CD4-positive, alpha-beta T cell (primary cell): ENCODE measurements at places on chromosomes 7 and 10. TPM values are rescaled to one million over a fixed set of nuclear protein-coding genes. Genes with fewer than 3 reads are reported as not detected.

Gene CFAP70
- 2.6 TPM for total RNA-seq

Gene ELN
- not detected for total RNA-seq

Gene CCDC7
- total RNA-seq: 69.4 TPM

Gene GRID1
- total RNA-seq: not detected

Gene PAX4
- not detected for total RNA-seq
